Left renal cortex interstitium (tissue), 4 donors: ENCODE measurements at places on chromosomes 6 and 20. TPM values are rescaled to one million over a fixed set of nuclear protein-coding genes. Genes with fewer than 3 reads are reported as not detected.

GRCh38 chr6:139706912-139707311, 332.5 kb upstream of the CITED2 start:
- no peak for DNase-seq

DNA sequence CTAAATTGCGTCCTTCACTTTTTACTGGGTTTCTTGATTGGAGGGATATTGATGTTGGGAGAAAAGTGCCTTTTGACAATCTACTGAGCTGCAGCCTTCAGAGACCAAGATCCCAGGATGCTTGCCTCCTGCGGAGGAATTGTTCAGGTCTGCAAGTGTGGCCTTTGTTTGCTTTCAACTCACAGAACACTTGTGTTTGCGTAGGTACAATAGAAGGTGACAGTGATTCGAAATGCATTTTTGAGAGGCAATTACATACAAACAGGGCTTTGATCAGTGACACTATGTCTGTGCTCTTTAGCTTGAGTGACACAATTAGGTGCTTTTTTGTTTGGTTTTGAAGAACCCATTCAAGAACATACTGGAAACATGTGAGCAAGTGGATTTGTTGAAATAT, 600.6 kb downstream of the QKI start:
- no peak for DNase-seq

The BCAS1 gene
- polyA plus RNA-seq: 2.8 TPM

- no peak for DNase-seq
These were observed 14.5 kb downstream of the SOD2 start for GRCh38 chr6:159678574-159678973.

The BPHL gene
- polyA plus RNA-seq: 65.2 TPM

DNA sequence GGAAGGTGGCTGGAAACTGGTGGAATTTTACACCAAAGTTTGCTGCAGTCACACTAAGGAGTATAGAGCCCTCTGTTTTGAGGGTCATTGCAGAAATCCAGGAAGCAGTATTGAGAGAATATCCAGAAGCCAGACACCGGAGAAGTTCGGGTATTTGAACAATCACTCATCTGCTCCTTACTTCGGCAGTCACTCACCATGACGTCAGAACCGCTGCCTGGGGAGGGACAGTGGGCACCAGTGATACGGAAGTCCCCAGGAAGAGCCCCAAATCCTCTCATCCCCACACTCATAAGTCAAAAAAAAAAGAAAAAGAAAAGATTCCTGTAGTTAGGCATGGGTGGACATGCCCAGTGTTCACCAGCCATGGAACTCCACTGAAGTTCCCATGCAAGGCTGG, 4.0 kb downstream of the LY6G5C start:
- DNase-seq: no peak

DNA sequence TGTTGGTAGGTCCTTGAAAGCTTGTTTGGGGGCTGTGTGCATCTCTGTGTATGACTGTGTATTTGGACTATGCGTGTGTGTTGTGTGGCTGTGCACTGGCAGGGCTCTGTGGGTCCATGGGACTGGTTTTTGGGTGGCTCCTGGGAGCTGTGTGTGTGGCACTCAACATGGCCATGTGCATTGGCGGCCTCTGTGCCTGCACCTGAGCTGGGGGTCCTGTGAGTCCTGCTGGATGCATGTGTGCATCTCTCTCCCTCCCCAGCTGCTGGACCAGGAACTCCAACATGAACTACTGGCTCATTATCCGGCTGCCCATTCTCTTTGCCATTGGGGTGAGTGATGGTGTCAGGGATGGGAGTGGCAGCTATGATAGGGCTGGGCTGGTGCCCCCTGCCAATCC, 30.1 kb downstream of the GLP1R start:
- no peak for DNase-seq

The TRAPPC3L gene
- polyA plus RNA-seq: 0.34 TPM

DNA sequence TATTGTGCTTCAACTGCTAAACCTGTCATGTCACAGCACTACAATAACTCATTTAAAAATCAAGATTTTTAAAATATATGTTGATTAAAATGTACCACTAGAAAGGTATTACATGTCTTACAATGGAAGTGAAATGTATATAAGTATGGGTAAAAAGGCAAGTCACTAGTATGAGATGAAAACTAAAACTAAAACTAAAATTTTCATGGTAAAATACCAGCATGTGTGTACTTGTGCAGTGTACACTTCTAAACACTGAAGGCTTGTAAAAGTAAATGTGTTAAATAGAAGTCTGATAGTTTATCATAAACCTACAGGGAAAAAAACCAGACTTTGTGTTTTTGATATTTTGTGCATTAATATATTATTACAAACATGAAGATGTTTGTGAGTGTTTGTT, 13.7 kb upstream of the TMEM244 start:
- no peak for DNase-seq

DNA sequence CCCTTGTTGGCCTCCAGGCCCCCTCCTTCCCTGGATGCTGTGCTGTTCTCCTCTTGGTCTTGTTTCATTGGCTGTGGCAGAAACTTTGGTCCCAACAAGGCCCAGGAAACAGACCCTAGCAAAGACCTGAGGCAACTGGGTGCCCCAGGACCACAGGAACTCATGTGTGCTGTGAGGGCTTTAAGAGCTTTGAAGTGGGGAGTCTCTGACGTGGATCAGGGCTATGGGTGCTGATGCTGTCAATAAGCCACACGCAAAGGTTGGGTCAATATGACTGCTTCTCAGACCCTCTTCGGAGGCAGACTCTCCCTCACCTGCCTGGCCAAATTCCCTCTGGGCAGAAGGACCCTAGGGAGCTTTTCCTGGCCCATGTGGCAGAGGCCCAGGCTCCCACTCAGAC, 91.5 kb upstream of the MLN start:
- no peak for DNase-seq

The KHDC1 gene
- polyA plus RNA-seq: 9.2 TPM

The TFAP2A gene
- 39.3 TPM for polyA plus RNA-seq

DNA sequence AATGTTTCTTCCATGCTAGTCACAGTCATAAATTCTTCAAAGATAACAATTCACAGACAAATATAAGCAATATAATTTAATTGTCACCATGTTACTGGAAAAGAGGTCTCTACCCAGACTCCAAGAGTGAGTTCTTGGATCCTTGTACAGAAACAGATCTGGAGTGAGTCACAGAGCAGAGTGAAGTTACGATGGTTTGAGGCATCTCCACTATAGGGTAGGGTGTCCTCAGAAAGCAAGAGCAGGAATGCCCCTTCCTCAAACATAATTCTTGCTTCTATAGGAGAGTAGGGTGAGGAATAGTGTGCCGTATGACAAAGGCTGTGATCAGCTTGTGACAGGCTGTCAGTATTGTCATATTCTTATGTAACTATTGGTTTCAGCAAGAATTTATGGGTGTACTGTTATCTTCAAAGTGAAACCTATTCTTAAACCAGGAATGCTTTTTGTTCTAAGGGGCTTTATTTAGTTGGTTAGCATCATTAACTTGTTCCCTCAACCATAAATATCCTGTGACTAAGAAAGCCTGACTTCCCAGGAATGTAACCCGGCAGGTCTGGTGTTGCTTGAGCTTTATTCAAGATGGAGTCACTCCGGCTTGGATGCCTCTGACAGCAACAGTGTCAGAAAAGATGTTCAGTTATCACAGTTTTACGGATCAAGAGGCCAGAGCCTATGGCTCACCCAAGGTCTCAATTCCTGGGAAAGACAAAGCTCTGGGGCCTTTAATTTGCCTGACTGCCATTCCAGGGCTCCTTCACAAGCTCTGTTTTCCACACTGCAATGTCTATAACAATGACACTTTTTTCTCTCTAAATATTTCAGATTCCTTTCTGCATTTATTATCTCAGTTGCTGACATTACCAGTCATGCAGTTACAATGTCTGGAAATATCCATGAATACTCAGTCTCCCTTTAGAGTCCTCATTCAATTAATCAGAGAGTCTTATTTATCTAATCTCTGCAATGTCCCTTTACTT, 298.6 kb downstream of the C6orf118 start:
- DNase-seq: peak; percentile 43
